ENCODE measurements at places on chromosomes 7 and 10. TPM values are rescaled to one million over a fixed set of nuclear protein-coding genes. Genes with fewer than 3 reads are reported as not detected.

Gene SCART1
- total RNA-seq: 0.58 TPM

Gene SPDYE6
- not detected for total RNA-seq

Gene ITGB8
- total RNA-seq: 12.3 TPM

Gene CHST3
- 23.9 TPM for total RNA-seq

Gene PLAC9
- not detected for total RNA-seq

Gene PSD
- total RNA-seq: 0.24 TPM

Gene CHAT
- total RNA-seq: not detected

Gene KCNIP2
- 0.44 TPM for total RNA-seq

Measured in foreskin keratinocyte (primary cell).